ENCODE measurements at places on chromosomes 3 and 15.

GRCh38 chr3:196499061-196499460 is 4.5 kb downstream of the RNF168 start:
- ATAC-seq, result no peak

DNA sequence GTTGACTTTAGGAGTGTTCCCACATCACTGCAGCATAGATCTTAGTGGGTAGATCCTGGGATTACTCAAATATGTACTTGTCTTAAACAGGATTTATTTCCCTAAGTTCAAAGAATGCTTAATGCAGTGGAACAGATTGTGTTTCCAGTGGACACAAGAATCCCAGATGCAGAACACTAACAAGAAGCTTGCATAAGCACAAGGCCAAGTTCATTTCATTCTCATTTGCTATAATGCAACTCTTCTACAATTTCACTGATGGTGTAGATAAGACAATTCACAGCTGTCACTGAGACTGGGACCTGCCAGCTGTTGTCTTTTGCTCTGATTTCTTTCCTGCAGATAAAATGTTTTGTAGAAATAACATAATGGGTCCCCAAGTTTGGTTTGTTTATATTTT is 225.6 kb downstream of the NFKBIZ start:
- ATAC-seq, result no peak

DNA sequence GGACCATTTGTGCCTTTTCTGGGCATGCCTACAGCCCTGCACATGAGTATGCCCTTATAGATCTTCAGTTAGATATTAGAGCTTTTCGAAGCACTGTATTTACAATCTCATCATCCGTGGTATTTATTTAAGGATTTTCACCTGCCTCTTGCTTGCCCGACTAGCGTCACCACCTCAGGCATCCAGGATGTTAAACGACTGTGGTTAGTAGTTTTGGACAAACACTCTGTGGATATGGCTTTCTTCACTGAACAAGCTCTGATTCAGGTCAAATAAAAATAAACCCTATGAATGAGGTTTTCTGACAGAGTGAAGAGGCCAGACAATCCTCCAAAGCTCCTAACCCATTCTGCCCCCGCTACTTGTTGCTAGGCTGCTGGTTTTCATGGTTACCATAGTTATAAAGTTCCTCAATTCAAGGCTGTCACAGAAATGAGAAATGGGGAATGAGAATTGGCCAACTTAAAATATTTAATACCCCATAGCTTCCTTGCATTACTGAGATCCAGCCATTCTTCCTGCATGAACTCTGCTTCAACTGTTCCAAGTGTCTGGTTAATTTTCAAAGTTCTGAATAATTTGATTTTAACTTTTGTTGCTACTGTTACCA is 440.1 kb downstream of the GABRG3 start:
- ATAC-seq, result no peak

GRCh38 chr3:107221856-107222255 is 155.4 kb upstream of the CCDC54 start:
- no peak for ATAC-seq

- no peak for ATAC-seq
These were observed 165.4 kb downstream of the TJP1 start for GRCh38 chr15:29656636-29657475.

DNA sequence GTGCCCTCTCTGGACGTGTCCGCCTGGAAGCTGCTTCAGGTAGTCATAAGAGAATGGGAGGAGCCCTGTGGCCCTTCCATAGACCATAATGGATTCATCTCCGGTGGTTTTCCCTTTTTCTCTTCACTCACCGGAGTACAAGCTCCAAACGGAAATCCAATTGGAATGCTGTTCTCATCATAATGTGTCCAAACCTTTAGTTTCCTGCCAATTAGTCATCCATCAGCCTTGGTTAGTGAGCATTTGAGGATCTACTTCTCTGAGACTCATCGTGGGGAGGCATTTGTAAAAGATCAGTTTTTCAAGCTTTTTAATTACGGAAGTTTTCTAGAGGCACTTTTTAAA is 34.9 kb downstream of the ABHD2 start:
- ATAC-seq, result no peak

DNA sequence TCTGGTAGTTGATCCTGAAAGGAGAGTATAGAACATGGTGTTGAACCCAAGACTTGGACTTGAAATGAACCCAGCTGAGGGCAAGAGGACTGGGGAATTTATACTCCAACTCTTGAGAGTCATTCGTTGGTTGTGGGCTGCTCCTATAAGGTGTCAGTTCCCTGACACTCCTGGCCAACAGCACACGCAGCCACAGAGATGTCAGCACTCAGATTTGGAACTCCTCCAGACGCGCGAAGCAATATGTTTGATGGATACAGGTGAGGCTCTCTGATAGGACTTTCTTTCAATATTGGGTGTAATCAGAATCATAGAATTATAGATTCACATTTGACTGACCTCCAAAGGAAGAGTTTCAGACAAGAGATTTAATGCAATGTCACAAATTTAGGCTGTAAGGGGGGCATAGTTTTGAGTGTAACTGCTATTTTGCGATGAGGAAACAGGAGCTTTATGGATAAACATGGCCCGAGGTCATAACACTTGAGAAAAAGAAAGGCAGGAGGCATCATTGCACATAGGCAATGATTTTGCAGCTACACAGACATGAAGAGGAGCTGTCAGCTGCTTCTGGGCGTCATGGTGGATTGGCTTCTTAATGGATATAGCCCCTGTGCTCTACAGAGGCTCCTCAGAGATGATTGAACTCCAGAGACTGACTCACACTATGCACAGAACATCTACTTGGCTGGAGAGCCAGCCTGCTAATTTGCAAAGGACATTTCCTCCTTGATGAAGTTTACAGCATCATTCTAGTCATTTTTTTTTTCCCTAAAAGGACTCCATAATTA is 569.2 kb upstream of the RGMA start:
- no peak for ATAC-seq

Data from activated CD4-positive, CD25-positive, alpha-beta regulatory T cell treated with anti-CD3 and anti-CD28 coated beads, Interleukin-2, amount 50 U/mL, for 24 hours (primary cell).